Stimulated activated CD4-positive, alpha-beta T cell treated with anti-CD3 and anti-CD28 coated beads, TNF-alpha, amount 100 ng/mL, for 1 hour (primary cell): ENCODE measurements at places on chromosomes 12 and 14.

DNA sequence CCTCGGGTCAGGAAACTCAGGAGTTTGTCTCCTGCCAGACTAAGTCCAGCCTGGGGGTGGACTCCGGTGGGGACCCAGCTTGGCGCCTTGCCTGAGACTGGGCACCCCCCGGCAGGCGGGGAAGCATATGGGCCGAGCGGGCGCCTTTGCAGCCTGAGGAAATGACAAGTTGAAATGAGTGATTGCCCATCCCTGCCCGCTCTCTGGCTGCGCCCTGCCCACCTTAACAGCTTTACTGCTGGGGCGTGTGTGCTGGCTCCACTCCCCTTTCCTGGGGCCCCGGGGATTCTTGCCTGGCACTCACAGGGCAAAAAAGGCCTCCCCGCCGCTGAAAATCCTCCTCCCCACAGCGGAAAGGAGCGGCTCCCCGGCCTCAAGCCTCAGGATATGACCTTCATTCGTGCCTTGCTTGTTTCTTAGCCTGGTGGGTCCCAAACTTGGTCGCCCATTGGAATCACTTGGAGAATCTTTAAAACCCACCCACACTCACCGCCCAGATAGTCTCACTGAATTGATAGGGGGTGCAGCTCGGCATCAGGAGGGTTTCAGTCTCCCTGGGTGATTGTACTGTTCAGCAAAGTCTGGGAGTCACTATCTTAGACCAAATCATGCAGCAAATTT, 1.5 kb downstream of the RFLNA start:
- DNase-seq: no peak

- no peak for DNase-seq
Measured at GRCh38 chr12:102475355-102475754, 5.0 kb downstream of the IGF1 start.

DNA sequence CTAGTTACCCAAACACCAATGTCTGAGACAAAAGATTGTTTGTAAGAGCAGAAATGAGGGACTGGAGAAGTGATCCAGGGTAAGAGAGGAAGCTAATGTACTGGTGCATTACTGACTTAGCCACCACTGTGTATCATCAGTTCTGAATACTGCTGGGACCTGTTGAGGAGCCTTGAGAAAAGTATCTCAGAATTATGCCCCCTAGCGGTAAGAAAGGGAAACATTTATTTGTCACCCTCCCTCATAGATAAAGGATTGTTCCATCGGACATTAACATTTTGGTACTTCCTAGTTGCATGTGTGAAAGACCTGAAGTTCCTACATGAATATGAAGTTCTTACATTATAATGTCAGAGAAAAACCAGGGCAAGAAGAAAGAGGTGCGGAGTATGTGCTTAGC, 612.5 kb downstream of the FSCB start:
- no peak for DNase-seq

DNA sequence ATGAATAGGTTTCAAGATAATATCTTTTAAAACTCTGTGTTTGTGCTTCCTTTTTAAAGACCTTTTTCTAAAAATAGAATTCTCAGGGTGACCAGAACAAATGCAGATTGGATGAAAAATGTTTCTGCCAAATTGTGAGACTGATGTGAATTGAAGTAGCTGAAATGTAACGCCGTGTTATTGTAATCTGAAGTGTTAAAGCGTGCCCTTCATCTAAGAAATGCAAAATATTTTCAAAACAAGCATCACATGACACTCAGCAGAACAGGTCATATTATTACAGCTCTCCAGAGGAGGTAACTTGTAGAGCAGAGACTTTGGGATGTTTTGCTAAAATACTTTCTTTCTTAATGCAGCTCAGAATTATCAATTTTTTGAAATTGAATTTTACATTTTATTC, 90.0 kb upstream of the PLEKHA5 start:
- DNase-seq: no peak

DNA sequence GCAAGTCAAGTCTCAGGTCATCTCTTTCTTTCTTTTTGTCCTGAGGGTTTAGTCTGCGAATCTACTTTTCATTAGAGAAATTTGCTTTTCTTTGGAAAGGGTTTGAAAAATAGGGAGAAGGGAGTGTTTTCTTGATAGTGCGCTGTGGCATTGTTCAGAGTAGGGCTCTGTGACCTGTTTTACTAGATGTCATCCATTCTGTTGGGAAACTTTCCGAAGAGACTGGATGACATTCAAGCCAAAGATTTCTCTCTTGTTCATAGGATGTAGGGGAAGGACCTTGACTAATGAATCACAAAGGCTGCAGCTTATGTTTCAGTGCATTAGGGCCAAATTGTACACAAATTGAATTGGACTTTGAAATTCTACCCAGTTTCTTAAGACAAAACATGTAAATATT, 14.7 kb downstream of the DLST start:
- DNase-seq: no peak

DNA sequence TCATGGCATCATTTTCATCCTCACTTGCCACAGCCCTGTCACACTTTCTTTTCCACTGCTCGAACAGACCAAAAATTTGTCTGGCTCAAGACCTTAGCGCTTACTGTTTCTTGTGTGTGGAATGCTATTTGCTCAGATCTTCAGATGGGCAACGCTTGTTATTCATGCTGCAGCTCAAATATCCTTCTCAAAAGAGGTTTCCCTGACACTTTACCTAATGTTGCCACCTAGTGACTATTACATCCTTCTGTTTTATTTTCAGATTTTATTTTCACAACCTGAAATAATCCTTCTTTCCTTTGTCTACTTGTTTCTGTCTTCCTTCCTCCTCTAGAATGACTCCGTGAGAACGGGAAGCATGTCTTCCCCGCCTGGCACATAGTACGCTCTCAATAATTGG, 5.6 kb downstream of the FBXO33 start:
- DNase-seq: no peak

- no peak for DNase-seq
Measured at GRCh38 chr12:82708061-82708879, 21.6 kb downstream of the TMTC2 start.

GRCh38 chr12:45273717-45274271, 57.9 kb downstream of the ANO6 start:
- no peak for DNase-seq

DNA sequence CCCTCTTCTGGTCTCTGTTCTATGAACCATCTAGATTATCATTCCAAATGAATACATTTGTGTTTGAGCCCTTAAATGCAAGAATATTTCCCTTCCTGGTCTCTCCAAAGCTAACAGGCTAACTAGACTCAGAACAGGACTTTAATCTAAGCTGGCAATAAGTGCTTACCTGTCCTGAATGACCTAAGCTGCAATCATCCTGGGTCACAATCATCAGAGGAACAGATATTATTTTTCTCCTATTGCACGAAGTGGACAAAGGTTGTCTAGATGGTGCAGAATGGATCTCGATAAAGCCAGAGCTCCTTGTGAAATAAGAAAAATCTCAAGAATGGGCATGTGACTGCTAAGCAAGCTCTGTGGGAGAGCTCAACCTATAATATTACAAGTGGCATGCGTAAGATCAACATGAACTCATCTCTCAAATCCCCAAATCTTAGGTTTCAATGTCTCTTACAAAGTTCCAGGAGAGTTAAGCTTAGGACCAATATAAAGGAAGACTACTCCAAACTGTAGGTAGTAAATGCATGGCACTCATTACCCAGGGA, 10.6 kb upstream of the NUMB start:
- no peak for DNase-seq

GRCh38 chr12:50725011-50725942, 38.6 kb upstream of the ATF1 start:
- no peak for DNase-seq

DNA sequence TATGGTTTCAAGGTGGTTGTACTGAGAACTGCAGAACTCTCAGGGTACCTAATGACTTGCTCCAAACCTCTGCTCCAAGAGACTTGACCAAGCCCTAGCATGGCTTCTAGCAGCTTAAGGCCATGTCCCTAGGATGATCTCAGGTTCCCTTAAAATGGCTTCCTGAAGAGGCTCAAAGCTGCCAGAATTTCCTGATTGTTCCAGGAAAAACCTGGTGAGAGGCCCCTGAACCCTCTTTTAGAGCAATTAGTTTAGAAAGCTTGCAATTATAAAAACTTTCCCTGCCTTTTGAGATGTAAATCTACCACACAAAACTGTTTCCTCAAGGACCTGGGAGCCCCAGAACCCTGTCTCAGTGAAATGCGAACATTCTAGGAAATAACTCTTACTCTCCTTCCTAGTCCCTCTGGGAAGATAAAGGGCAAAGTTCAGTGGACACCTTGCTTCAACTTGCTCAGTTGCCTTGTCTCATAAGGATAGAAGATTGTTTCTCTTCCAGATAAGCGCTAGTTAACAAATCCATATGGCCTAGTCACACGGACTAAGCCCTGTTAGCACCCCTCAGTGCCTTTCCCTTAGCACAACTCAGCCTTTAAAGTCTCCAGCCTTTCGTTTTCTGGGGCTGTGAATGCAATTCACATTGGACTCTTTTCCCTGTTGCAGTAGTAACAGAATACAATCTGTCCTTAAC, 2.5 kb downstream of the CMAS start:
- no peak for DNase-seq

DNA sequence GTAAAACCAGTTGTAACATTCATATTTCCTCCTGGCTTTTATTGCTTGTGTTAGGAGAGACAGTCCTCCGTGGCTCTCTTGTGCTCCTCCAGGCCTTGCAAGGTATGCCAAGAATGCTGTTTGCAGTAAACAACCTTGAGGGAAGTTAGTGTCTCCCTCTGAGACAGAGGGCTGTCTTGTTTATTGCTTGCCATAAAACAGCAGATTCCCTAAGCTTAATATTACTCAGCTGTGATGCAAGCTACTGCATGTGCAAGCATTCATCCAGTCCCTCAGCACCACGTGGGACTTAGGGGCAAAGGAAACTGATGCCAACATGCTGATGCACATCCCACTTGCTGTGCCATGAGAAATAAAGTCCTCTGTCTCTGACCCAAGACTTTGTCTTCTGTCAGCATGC, 6.6 kb downstream of the POMT2 start:
- DNase-seq: no peak

GRCh38 chr12:113582521-113583218, 111.0 kb upstream of the LHX5 start:
- DNase-seq: no peak

- no peak for DNase-seq
Measured at GRCh38 chr14:57078054-57078453, 190.7 kb downstream of the EXOC5 start.

GRCh38 chr12:115380546-115381120, 696.7 kb upstream of the TBX3 start:
- DNase-seq: no peak

- DNase-seq: no peak
Measured at GRCh38 chr12:122306407-122306806, 40.1 kb upstream of the VPS33A start.

DNA sequence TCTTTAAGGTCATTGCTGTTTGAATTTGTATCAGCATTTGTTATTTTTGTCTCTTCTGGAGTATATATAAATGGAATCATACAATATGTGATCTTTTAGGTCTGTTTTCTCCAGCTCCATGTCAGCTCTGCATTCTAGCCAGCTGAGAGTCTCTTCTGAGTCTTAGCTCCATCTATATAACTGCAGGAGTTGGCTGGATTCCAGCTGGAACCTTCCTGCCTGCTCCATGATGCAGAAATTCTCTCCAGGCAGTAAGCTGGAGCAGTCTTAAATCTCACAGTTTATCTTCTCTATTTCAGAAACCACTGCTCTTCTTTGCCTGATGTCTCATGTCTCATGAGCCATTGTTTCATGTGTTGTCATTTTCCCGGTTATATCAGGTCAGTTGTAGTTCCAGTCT, 827.6 kb downstream of the NRXN3 start:
- DNase-seq: no peak

DNA sequence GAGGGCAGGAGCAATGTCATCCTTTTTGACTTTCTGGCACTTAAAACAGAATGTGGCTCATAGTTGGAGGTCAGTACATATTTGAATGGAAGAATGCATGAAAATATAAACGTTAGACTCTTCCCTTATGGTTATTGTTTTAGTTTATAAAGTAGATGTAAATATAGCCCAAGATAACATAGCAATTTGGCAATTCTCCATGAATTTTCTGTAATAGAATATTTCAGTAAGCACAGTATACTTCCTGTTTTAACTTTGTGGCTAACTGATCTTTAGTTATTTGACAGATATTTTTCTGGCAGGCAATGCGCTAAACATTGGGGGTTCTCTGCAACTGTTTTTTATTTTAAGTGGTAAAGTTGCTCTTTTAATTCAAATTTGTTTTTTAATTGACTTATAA, 763.0 kb downstream of the NRXN3 start:
- no peak for DNase-seq

GRCh38 chr12:59055204-59055860, 135.0 kb upstream of the LRIG3 start:
- no peak for DNase-seq

- DNase-seq: no peak
Measured at GRCh38 chr14:55814873-55815272, 234.9 kb downstream of the KTN1 start.

DNA sequence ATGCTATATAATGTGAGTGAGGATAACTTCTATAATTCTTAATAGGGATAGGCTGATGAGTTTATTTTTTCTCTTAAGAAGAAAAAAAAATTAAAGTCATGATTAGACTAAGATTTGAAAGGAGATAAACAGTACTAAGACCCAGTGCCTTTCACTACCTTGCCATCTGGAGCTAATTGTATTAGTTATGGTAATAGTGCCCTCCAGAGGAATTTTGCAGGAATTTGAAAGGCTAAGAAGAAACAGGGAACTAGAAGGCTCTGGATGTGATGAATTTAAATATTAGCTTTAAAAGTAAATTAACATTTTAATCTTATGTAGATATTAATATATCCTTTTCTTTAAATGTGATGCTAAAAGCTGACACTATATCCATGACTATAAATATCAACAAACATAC, 36.6 kb upstream of the PIK3C2G start:
- no peak for DNase-seq

- DNase-seq: no peak
Measured at GRCh38 chr14:70924521-70924920, 17.3 kb downstream of the PCNX1 start.

DNA sequence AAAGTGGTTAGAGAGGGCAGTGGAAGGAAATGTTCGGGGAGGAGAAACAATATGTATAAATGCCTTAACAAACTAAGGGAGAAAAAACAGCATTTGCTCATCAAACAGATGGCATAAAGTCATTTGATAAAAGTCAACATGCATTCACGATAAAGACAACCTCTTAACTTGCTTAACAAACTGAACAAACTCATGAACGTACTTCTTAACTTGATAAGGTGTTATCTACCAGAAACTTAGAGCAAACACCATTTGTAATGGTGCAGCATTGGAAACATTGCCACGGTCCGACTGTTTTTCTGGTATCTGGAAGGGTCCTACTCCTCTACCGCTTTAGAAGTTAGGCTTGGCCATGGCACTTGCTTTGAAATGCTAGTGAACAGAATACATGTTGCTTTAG, 4.2 kb upstream of the RPS6KL1 start:
- no peak for DNase-seq

DNA sequence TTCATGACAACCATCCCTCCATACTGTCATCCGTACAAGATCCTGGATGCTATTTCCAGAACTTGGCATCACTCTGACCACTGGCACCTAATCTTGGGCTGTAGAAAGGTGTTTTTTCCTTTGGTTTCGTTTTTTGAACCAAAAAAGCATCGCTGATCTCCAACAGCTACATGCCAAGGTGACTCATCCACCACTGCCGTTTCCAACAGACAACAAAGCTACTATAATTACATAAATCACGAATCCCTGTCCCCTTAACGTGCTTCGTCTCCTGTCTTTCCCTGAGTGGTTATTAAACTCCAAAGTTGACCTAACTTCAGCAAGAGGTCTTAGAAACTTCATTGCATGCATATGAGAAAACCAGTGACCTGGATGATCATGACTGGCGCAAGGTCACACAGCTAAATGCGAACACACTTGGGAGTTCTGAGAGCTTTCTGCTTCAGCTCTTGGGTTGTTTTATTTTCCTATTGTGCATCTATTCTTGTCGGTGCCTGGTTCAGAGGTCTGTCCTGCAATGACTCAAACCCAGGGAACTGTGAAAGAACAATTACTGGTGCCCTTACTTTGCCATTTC, 99.9 kb downstream of the PPM1H start:
- no peak for DNase-seq
